ENCODE measurements at places on chromosomes 7 and 10.

- no peak for DNase-seq
Observed at GRCh38 chr7:36180121-36180520, 27.1 kb downstream of the EEPD1 start.

DNA sequence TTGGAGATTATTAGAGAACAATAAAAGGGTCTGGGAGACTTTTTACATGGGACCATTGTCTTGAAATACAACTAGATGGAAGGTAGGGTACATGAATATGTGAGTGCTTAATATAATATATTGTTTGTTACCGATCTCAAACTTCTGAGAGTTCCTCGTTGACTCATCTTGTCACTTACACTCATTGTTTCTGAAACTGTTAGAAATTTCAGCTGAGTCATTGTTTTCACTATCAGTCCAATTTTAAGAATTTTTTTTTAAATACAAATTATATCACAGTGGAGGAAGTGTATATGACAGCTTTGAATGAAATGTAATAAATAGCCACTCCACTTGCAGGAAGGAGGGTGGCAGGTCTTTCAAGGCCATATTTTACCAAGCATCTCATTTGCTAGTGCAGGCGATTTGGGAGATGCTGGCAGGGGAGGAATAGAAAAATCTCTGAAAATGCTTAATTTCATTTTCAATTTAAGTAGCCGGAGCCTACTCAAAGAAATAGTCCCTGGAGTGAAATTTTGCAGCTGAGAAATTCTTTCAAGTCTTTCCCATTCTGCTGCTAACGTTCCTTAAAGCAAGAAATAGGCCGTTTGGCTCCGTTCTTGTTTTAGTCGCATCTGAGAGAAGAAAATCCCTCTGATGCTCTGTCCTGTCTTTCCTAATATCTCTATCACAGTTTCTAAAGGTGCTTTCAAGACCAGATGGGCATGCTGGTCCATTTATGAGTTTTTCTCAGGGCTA, 1404.2 kb upstream of the CELF2 start:
- no peak for DNase-seq

DNA sequence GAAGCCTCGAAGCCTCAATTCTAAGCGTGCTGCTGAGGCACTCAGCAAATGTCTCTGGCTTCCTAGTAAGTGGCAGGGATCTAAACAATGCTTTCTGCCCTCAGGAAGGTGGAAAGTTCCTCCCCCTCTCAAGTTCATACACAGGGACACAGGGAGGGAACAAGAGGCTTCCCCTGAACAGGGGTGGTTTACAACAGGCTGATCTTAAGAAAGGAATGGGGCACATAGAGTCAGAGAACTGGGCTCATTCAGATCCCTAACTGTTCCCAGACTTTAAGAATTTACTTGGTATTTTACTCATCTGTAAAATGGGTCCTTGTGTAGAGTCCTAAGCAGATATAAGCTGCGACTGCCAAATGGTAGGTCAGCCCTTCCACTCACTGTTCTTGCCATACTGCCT, 2.5 kb downstream of the TNS3 start:
- DNase-seq = no peak

- DNase-seq = no peak
Observed at GRCh38 chr7:92997152-92997551, 120.6 kb downstream of the SAMD9 start.

- no peak for DNase-seq
Observed at GRCh38 chr7:132234711-132235110, 341.6 kb downstream of the PLXNA4 start.

DNA sequence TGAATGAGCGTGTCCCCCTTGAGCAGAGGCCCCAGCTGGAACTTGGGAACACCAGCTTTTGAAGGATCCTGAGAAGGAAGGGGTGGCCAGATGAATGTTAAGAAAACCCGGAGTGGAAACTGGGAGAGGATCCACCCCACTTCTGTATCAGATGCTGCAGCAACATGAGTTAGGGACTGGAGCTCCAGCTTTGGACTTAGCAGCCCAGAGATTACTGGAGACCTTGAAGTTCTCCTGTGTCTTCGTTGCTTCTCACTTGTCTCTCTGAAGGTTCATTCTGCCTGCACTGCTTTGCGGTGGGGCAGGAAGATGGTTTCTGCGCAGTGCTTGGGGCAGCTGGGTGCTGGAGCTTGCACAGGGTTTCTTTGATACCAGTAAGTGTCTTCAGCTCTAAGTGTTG, 9.3 kb downstream of the TMEM248 start:
- DNase-seq = no peak

DNA sequence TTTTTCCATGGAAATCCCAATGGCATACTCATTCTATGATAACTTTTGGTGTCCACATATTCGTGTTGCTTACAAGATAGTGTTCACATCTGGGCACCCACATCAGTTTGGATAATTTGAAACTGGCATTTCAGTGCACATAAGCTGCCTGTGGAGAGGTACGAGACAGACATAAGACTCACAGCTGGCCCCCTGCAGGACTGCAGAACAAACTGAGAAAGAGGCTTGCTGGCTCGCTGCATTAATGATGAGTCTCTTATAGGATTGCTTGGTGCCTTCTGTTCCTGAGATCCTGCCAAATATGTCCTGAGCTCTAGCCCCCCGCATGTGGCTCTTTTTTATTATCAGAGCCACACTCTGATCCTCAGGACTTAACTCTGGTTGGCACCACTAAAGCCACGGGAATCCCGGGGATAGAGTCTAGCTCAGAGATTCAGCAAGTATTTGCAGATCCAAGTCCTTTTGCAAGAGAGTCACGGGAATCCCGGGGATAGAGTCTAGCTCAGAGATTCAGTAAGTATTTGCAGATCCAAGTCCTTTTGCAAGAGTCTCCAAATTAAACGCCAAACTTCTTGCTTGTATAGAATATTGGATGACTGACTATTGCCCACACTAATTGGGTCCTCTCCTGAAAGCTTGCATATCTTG, 34.0 kb upstream of the JCAD start:
- no peak for DNase-seq

DNA sequence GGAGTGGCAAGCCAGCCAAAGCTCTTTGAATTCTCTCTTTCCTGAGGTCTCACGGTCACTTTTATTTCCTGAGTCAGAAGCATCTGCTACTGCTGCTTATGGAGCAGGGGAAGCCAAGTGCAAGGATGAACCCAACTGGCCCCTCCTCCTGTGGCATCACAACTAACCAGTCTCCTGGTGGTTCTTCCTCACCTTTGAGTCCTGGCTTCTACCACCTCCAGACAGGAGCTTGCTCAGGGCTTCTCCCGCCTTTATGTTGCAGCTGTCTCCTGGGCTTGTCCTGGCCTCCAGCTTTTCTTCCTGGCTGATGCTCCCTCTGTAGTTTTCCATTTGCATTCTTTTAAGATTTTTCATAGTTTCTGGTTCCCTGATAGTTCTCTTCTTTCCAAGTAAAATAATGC, 349.7 kb upstream of the NRP1 start:
- DNase-seq = no peak

- no peak for DNase-seq
Observed at GRCh38 chr10:70780772-70781171, 4.4 kb downstream of the TBATA start.

- no peak for DNase-seq
Observed at GRCh38 chr7:2242541-2243429, 759 bp downstream of the NUDT1 start.

DNA sequence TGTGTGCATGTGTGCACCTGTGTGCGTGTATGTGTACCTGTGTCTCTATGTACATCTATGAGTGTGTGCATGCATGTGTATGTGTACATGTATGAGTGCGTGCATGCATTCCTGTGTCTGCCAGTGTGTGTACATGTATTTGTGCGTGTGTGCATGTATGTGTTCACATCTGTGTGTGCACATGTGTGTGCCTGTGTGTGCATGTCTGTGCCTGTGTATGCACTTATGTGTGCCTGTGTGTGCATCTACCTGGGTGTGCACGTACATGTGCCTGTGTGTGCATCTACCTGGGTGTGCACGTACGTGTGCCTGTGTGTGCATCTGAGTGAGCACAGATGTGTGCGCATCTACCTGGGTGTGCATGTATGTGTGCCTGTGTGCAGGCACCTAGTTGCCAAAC, 102.2 kb upstream of the DIP2C start:
- no peak for DNase-seq

DNA sequence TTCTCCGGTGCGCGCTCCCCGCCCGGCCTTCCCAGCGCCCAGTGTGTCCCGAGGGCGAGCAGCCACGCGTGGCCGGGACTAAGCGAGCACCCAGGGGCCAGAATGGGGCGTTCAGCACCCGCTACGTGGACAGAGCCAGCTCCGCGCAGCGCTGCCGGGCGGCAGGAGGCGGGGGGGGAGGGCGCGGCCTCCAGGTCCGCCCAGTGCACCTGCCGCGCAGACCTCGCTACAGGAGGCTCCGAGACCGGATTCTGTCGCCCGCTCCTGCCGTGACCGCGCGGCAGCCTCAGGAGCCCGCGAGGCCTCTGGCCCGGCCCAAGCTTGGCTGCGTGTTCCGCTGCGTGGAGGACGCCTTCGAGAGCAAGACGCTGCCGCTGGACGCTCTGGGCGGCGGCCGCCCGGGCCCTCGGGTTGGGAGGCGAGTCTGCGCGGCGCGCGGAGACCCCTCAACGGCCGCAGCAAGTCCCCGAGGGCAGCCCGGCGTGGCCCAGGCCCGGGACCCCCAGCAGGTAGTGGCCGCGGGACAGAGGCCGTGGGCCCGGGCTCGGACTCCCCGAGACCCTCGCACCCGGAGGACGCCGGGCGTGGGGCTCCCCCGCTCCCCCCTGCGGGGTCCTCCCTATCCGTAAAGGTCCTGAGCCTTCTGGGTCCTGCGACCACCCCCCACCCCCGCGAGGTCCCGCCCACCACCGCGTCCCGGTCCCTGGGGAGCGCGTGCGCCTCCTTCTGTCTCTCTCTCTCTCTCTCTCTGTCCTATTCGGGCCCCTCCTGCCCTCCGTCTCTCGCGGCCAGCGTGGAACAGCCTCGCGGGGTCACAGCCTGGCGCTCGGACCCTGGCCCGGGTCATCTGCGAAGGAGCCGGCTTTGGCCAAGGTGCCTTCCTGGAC, 904 bp upstream of the DPYSL4 start:
- DNase-seq = no peak

GRCh38 chr10:43939389-43939938, 290.8 kb upstream of the ZNF32 start:
- DNase-seq = no peak

- no peak for DNase-seq
Observed at GRCh38 chr10:69407621-69408301, 9.0 kb downstream of the TACR2 start.

GRCh38 chr7:28477041-28477442, 64.7 kb downstream of the CREB5 start:
- DNase-seq = no peak

- DNase-seq = peak; percentile 60
Observed at GRCh38 chr10:110919971-110920881, 822 bp downstream of the SHOC2 start.

DNA sequence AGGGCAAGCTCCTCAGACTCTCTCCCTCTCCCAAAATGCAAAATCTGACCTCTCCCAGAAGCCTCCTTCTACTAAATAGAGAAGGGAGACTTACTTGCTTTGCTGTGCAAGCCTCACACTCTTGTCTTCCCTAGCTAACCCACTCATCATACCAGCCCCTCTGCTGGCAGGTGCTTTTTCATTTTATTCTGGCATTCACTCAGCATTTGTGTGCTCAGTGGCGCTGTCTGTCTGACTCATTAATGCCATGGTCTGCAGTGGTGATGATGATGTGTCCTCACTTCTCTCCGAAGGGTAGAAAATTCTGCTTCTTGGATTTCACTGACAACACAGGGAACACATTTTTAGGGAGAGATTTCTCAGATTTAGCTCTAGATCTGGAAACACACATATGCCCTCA, 22.0 kb upstream of the BTRC start:
- no peak for DNase-seq

DNA sequence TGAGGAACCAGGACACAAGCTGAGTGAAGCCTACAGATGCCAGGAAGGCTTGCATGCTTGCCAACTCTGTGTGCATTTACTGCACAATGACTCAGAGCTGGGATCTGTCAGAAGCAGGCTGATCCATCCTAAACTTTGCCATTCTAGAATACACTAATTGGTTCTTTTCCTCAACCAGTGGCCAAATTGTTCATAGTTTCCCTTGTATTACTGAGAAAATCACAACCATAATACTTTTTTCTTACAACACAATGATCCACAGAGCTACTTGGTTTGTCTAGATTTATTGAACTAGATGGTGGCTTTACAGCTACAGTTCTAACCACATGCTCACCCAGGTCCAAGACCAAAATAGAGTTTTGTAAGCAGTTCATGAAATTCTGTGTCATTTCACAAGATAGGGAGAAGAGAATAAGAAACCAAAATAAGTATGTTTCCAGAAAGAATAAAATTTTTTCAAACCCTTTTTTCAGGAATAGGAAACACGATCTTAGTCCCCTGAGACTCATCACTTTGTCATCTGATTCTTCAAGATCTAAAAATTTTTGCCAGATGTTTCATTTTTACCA, 21.0 kb upstream of the LRRC17 start:
- DNase-seq = peak; percentile 37

DNA sequence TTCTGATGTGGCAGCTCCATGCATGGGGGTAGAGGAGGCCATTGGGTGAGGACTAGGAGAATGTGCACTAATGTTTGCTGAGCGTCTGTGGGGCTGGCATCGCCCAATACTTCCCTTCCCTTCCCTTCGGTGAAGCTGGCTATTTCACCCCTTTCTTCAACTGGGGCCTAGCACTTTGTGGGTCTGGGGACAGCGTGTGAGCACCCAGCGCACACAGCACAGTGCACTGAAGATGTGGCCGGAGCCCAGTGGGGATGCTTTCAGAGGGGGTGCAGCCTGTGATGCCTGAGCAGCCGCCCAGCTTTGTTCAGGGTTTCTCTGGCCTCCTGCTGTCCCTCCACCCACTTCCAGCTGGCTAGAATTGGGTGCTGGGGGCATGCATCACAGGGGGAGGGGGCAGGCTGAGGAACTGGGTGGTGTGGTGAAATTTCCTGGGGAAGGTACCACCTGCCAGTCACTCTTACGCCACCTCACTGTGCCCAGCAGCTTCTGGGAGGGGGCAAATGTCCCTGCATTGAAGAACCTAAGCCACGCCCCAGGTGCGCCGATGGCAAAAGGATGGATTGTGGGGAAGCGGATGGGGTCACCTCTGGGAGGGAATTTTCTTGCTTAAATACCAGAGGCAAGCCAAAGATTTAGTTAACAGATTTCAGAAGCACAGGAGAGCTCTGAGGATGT, 45.5 kb downstream of the CLEC2L start:
- no peak for DNase-seq

GRCh38 chr10:68796605-68797004, 30.7 kb upstream of the STOX1 start:
- no peak for DNase-seq

DNA sequence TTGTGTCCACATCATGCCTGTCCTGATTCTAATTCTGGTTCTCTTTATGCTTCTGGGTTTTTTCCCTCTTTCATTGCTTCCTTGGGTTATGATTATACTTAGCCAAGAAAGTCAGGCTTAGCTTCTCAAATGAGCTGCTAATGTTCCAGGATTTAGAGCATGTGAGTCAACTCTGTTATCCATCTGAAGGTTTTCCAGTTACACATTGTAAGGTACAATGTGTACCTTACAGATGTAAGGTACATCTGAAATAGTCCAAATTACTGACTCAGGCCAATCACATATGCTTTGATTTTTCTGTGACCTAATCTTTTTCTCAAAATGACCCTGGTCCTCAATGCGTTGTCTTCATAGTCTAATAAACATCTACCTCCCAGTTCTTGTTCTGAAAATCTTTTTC, 13.3 kb upstream of the MIOS start:
- DNase-seq = no peak

Measured in pons (tissue), 1 donor.